ENCODE measurements at places on chromosomes 11 and 22.

GRCh38 chr22:37146507-37147180, 3.1 kb downstream of the IL2RB start:
- no peak for DNase-seq

GRCh38 chr11:28393348-28393747, 285.2 kb downstream of the METTL15 start:
- DNase-seq: no peak

GRCh38 chr11:47523490-47524225, 29.3 kb downstream of the CELF1 start:
- peak; percentile 50 for DNase-seq

- peak; percentile 85 for DNase-seq
Observed at GRCh38 chr11:131749101-131749500, 378.7 kb downstream of the NTM start.

- no peak for DNase-seq
Observed at GRCh38 chr11:122421702-122422101, 233.8 kb upstream of the UBASH3B start.

- DNase-seq: no peak
Observed at GRCh38 chr11:95904009-95904650, 19.8 kb downstream of the MTMR2 start.

GRCh38 chr11:9763301-9763700, 99.4 kb downstream of the SWAP70 start:
- no peak for DNase-seq
